ENCODE measurements at places on chromosomes 5 and 9. TPM values are rescaled to one million over a fixed set of nuclear protein-coding genes. Genes with fewer than 3 reads are reported as not detected.

GRCh38 chr9:130682421-130683121, 11.0 kb upstream of the EXOSC2 start:
- DNase-seq: peak; percentile 88
- H3K27me3 ChIP-seq: peaks cover 18% of the 10 kb centered on the region
- H3K27ac ChIP-seq: no peak overlapping the region

Gene TRIM32
- 9.0 TPM for polyA plus RNA-seq

DNA sequence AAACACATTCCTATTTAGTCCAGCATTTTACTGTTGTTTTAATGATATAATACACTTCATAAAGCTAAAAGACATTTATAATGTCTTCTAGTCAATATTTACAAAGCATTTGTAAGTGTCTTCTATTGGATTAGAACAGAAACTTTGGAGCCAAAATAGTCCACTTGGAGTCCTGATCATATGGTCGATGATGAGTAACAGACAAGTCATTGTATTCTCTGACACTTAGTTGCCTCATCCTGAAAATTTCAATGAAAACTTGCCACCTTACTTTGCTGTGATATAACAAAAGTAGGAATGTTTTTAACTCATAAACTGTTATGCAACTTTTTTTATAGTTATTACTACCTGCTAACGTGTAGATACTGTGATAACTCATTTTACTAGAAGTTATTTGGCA, 132.5 kb downstream of the GABRB2 start:
- no peak overlapping the region for H3K27ac ChIP-seq
- no peaks in the 10 kb centered on the region for H3K4me1 ChIP-seq
- no peaks in the 10 kb centered on the region for H3K27me3 ChIP-seq
- DNase-seq: no peak
- H3K4me3 ChIP-seq: no peak overlapping the region

Gene SLC36A2
- 8.6 TPM for polyA plus RNA-seq

Gene SLC6A18
- not detected for polyA plus RNA-seq

GRCh38 chr5:36688722-36689121, 82.3 kb downstream of the SLC1A3 start:
- no peaks in the 10 kb centered on the region for H3K27me3 ChIP-seq
- DNase-seq: no peak
- no peak overlapping the region for H3K27ac ChIP-seq

DNA sequence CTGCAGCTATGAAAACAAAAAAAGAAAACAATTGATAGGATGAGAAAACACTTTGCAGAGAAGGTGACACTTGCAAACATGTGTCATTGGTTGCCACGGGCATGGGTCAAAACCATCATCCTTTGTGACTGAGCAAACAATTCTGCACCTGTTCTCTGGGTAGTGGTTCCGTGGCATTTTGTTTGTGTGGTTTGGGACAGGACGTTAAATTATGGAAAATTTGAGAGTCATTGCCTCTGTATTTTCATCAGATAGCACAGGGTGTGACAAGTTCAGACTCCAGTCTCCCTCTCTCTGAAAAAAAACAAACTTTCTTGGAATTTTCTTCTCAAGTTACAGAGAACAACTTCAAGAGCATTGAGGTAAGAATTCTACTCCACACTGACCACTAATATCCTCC, 113.4 kb upstream of the HMHB1 start:
- no peak overlapping the region for H3K27ac ChIP-seq
- DNase-seq: no peak
- H3K27me3 ChIP-seq: no peaks in the 10 kb centered on the region
- H3K4me1 ChIP-seq: no peaks in the 10 kb centered on the region
- H3K4me3 ChIP-seq: no peak overlapping the region

DNA sequence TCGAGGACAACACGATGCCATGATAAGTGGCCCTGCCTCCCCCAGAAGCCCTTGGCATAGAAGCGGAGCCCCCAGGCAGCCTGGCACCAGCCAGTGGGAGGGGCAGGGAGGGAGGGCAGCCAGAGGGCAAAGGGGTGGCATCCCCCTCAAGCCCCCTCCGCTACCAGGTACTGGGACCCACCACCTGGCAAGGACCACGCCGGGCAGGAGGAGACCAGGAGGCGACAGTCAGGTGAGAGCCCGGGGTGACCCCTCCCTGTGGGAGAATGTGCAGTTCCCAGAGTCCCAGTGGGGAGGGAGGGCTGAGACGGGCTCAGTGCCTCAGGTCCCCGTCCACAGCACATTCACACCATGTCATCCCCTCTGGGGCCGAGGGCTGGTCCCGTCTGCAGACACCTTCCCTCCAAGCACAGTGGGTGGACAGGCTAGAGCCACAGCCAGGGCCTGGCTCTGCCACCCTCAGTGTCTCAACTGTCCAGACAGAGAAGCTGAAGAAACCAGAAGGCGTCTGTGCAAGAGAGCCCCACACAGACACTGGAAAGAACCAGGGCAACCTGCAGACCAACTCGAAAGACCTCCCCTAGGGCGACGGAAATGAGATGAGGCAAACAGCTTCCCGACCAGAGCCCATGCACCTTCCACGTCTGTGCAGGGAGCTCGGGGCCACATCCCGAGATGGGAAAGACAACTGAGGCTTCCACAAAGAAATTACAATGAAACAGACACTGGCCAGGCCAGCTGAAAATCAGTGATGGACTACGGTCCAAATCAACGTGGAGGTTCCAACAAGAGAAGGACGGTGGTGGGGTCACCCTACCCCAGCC, 11.1 kb downstream of the BRD3 start:
- H3K36me3 ChIP-seq: no peaks in the 10 kb centered on the region
- peaks cover 80% of the 10 kb centered on the region for H3K4me1 ChIP-seq
- peak; percentile 62 for DNase-seq
- H3K27me3 ChIP-seq: no peaks in the 10 kb centered on the region
- peak overlapping the region; percentile 28 for H3K4me3 ChIP-seq
- H3K27ac ChIP-seq: peak overlapping the region; percentile 72

DNA sequence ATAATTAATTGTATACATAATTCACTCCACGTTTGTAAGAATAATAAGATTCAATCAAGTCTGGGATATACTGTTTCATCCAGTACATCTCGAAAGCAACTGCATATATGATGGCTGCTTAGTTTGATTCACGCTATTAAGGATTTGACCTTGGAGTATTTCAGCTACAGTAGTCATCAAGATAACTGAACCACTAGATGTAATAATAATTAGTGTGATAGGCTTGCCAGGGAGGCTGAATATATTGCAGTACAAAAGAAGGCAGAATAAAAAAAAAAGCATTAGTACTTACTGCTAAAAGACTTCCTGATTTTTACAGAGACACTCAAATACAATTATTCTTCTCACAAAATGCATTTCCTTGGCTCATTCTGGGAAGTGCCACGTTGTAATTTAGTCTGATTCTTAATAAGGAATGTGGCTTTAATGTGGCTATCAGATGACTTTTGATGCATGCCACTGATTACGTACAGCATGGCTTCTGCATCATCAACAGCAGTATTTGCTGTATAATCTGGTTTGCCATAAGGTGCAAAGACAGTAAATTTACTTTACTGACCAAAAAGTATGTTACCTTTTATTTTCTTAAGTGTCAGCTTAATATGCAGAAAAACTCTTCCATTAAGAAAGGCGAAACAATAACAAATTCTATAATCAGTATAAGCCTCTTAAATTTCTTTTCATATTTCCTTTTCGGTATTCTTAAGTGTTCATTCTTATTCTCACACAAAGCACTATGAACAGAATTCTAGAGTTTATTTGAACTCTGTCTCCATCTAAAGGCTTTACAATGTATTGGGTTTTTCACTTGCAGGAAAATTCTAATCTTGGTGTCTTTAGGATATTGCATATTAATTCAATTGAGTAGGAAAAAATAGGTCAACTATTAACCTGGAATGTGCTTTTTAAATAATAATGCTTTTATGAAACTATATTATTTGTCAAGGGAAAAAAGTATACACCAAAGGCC, 166.4 kb downstream of the SLF1 start:
- H3K27ac ChIP-seq: no peak overlapping the region
- no peaks in the 10 kb centered on the region for H3K27me3 ChIP-seq
- no peaks in the 10 kb centered on the region for H3K36me3 ChIP-seq

- H3K27me3 ChIP-seq: no peaks in the 10 kb centered on the region
- DNase-seq: no peak
- H3K36me3 ChIP-seq: no peaks in the 10 kb centered on the region
- H3K27ac ChIP-seq: no peak overlapping the region
- no peaks in the 10 kb centered on the region for H3K4me1 ChIP-seq
- no peak overlapping the region for H3K4me3 ChIP-seq
These were observed 25.9 kb upstream of the BOD1 start for GRCh38 chr5:173642191-173642816.

- no peak overlapping the region for H3K4me3 ChIP-seq
- H3K27ac ChIP-seq: no peak overlapping the region
- H3K36me3 ChIP-seq: no peaks in the 10 kb centered on the region
- no peaks in the 10 kb centered on the region for H3K27me3 ChIP-seq
- peaks cover 48% of the 10 kb centered on the region for H3K4me1 ChIP-seq
These were observed 86.4 kb downstream of the AMBP start for GRCh38 chr9:113991714-113992113.

Gene EXD3
- 7.2 TPM for polyA plus RNA-seq

DNA sequence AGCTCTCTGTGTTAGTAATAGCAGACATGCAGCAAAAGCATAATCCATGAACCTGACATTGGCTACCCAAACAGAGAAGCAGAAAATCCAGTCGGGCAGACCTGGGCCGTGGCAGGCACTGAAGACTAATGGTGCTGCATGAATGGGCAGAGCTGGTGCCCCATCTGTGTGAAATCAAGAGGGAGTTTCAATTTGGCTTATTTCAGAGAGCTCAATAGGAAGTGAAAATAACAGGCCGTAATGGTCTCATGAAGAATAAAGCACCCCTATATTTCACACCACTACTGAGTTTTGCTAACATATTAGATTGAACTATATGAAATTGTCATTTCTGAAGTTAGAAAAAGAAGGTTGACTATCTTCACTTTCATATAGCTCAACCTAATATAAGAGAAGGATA, 149.7 kb downstream of the ENC1 start:
- H3K4me3 ChIP-seq: no peak overlapping the region

GRCh38 chr5:175741556-175741955, 83.7 kb downstream of the HRH2 start:
- no peak overlapping the region for H3K27ac ChIP-seq
- H3K4me3 ChIP-seq: no peak overlapping the region

- no peak overlapping the region for H3K27ac ChIP-seq
- H3K4me3 ChIP-seq: no peak overlapping the region
- H3K4me1 ChIP-seq: no peaks in the 10 kb centered on the region
- H3K36me3 ChIP-seq: no peaks in the 10 kb centered on the region
- H3K27me3 ChIP-seq: peaks cover 2% of the 10 kb centered on the region
These were observed 21.1 kb downstream of the GFPT2 start for GRCh38 chr5:180332051-180332517.

GRCh38 chr5:146185161-146185560, 2.7 kb upstream of the LARS1 start:
- no peaks in the 10 kb centered on the region for H3K27me3 ChIP-seq
- no peak overlapping the region for H3K27ac ChIP-seq
- no peaks in the 10 kb centered on the region for H3K36me3 ChIP-seq
- H3K4me3 ChIP-seq: no peak overlapping the region

Gene WNT8A
- not detected for polyA plus RNA-seq

DNA sequence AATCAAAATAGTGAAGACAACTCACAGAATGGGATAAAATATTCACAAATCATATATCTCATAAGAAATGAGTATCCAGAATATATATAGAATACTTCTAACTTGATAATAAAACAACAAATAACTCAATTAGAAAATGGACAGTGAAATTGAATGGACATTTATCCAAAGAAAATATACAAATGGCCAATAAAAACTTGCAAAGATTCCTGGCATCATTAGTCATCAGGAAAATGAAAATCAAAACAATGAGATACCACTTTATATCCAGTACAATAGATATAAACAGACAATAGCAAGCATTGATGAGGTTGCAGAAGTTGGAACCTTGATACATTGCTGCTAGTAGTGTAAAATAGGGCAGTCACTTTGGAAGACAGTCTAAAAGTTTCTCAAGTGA, 12.8 kb upstream of the TLR4 start:
- no peak for DNase-seq
- H3K4me3 ChIP-seq: no peak overlapping the region
- H3K27ac ChIP-seq: no peak overlapping the region
- H3K36me3 ChIP-seq: no peaks in the 10 kb centered on the region

- H3K27ac ChIP-seq: no peak overlapping the region
- no peaks in the 10 kb centered on the region for H3K27me3 ChIP-seq
- no peak for DNase-seq
- H3K4me1 ChIP-seq: no peaks in the 10 kb centered on the region
- H3K4me3 ChIP-seq: no peak overlapping the region
These were observed 59.4 kb upstream of the BASP1 start for GRCh38 chr5:17157916-17158529.

GRCh38 chr5:11918463-11919045, 14.3 kb upstream of the CTNND2 start:
- no peak overlapping the region for H3K4me3 ChIP-seq
- no peaks in the 10 kb centered on the region for H3K36me3 ChIP-seq
- no peaks in the 10 kb centered on the region for H3K27me3 ChIP-seq
- H3K27ac ChIP-seq: no peak overlapping the region
- no peaks in the 10 kb centered on the region for H3K4me1 ChIP-seq

- no peak overlapping the region for H3K27ac ChIP-seq
- no peaks in the 10 kb centered on the region for H3K27me3 ChIP-seq
- H3K4me1 ChIP-seq: no peaks in the 10 kb centered on the region
- no peak overlapping the region for H3K4me3 ChIP-seq
- H3K36me3 ChIP-seq: no peaks in the 10 kb centered on the region
These were observed 287.3 kb upstream of the NUDT12 start for GRCh38 chr5:103849934-103850333.

GRCh38 chr9:122857815-122858214, 29.4 kb upstream of the PDCL start:
- no peak overlapping the region for H3K4me3 ChIP-seq
- H3K27me3 ChIP-seq: no peaks in the 10 kb centered on the region
- DNase-seq: no peak
- peaks cover 90% of the 10 kb centered on the region for H3K36me3 ChIP-seq

- no peak overlapping the region for H3K4me3 ChIP-seq
- H3K27me3 ChIP-seq: no peaks in the 10 kb centered on the region
- peaks cover 10% of the 10 kb centered on the region for H3K4me1 ChIP-seq
- H3K27ac ChIP-seq: no peak overlapping the region
- peaks cover 100% of the 10 kb centered on the region for H3K36me3 ChIP-seq
- DNase-seq: peak; percentile 77
These were observed 36.8 kb downstream of the NDST1 start for GRCh38 chr5:150544611-150545219.

GRCh38 chr5:144428326-144428725, 257.7 kb downstream of the KCTD16 start:
- H3K36me3 ChIP-seq: no peaks in the 10 kb centered on the region
- H3K4me1 ChIP-seq: no peaks in the 10 kb centered on the region
- H3K27me3 ChIP-seq: peaks cover 4% of the 10 kb centered on the region
- no peak overlapping the region for H3K4me3 ChIP-seq
- no peak for DNase-seq

Gene GPR21
- 0.05 TPM for polyA plus RNA-seq

DNA sequence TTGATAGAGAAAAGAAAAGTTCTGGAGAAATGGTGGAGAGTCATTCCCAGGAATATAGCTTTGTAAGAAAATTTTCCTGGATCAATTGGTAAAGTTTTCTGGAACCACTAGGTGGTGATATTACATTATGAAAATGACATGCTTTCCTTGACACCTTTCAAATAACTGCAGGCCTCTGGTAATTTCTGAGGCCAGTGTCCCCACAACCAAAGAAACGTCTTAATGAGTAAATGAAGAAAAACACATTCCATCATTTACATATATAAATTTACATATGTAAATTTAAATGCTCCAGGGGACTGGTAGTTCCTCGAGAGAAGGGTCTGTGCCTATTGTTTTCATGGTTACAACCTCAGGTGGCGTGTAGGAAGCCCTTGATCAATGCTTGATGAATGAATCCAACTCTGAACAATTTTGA, 17.2 kb upstream of the RGS3 start:
- no peaks in the 10 kb centered on the region for H3K4me1 ChIP-seq
- no peak overlapping the region for H3K4me3 ChIP-seq
- no peak overlapping the region for H3K27ac ChIP-seq
- H3K27me3 ChIP-seq: no peaks in the 10 kb centered on the region
- no peak for DNase-seq
- no peaks in the 10 kb centered on the region for H3K36me3 ChIP-seq

Data from psoas muscle (tissue), 8 donors.